ENCODE measurements at places on chromosomes 3 and 15.
A peak's percentile ranks its signal among the peaks of the same experiment; 100 is the strongest.

- DNase-seq = no peak
Measured at GRCh38 chr3:15180042-15180611, 25.9 kb upstream of the CAPN7 start.

- DNase-seq = no peak
Measured at GRCh38 chr3:53555068-53555588, 60.7 kb downstream of the CACNA1D start.

GRCh38 chr3:82462977-82463376, 701.5 kb upstream of the GBE1 start:
- no peak for DNase-seq

DNA sequence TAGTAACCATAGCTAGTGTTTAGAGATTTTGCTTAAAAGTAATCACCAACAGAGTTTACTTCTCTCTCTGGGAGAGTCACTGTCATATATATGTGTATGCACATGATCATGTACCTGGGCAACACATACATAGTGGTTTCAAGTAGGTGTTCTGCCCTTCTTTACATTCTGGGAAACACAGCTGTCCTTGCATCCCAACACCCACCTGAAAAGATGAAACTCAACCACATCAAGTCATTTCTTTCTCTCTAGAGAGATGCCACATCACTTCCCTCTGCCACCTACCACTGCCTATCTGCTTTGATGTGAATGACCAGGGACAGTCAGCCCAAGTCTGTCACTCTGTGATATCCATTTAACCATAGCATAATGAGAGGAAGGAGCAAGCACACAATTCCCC, 155.8 kb upstream of the GADL1 start:
- DNase-seq = no peak

- no peak for DNase-seq
Measured at GRCh38 chr3:72182206-72182605, 397.3 kb upstream of the PROK2 start.

DNA sequence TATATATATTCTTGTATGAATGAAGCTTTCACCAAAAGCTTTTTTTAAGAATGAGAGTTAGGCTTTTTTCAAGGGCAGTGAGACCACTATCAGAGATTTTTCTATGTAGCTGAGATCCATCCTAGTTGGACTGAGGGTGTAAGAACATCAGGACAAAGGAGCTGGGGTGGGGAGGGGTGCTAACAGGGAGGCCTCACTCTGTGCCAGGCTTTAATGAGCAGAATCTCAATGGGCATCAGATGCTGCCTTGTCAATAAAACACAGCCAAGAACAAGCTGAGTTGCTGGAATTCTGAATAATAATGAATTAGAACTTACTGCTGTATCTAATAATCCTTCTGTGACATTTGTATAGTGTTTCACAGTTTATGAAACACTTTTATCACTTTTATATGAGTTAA, 41.4 kb upstream of the USP3 start:
- DNase-seq = no peak

- no peak for DNase-seq
Measured at GRCh38 chr3:69116897-69117296, 5.5 kb downstream of the LMOD3 start.

GRCh38 chr15:69713726-69714559, 261.3 kb downstream of the RPLP1 start:
- DNase-seq = no peak

- no peak for DNase-seq
Measured at GRCh38 chr3:66957367-66957766, 40.7 kb upstream of the KBTBD8 start.

- no peak for DNase-seq
Measured at GRCh38 chr3:147215660-147216059, 190.7 kb downstream of the ZIC4 start.

DNA sequence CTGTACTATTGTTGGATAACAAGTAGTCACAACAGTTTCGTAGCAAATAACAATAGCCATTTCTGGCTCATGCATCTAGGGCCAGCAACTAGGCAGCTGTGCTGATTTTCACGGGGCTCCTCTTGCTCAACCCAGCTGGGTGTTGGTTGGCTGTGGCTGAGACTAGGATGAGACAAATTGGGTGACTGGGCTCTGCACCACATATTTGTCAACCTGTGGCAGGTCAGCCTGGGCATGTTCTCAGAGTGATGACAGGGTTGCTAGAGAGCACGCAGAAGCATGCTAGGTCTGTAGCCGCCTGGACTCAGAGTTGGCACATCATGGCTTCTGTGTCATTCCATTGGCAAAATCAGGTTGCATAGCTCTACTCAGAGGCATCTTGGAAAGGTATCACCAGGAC, 175.9 kb downstream of the OTOL1 start:
- DNase-seq = no peak

DNA sequence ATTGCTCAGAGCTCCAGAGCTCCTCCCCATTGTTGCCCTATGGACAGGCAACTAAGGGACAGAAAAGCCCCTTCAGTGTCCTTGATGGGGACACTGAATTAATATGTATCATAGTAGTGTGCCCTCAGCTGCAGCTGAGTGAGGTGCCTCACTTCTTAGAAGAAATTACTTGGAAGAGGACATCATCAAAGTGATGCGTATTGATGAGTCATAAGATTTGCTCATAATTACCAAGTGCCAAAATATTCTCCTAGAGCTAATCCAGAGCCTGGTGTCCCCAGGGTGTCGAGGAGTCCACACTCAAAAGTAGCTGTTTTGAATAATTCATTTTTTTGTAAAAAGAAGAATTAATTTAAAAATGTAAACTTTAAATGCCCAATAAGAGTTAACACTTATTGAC, 200.7 kb upstream of the SEMA6D start:
- no peak for DNase-seq

GRCh38 chr15:77187751-77188464, 117.0 kb upstream of the TSPAN3 start:
- no peak for DNase-seq

GRCh38 chr3:180142041-180142440, 105.3 kb upstream of the PEX5L start:
- no peak for DNase-seq

DNA sequence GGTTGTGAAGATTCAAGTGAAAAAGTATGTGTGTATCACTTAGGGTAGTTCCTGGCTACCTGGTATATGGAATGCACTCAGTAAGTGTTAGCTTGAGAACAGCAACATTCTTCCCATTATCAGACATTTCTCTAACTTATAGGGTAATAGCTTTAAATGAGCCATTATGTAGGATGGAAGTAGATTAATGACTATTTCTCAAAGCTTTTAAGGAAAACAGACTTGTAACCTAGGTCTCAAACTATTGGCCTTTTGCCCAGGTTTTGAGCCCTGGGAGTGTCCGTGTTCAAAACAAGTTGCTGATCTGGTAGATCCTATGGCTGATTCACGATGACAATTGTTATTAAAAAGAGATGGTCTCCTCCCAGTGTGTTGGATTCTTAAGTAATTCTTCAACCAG, 129.1 kb upstream of the UMPS start:
- DNase-seq = no peak

DNA sequence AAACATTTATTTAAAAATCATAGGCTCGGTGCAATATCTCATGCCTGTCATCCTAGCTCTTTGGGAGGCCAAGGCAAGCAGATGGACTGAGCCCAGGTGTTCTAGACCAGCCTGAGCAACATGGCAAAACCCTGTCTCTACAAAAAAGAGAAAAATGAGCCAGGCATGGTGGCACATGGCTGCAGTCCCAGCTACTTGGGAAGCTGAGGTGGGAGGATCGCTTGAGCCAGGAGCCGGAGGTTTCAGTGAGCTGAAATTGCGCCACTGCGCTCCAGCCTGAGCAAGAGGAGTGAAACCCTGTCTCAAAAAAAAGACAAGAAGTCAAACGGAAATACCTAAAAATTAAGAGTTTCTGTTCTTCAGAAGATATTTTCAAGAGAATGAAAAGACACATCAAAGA, 122.3 kb downstream of the RSL24D1 start:
- no peak for DNase-seq

DNA sequence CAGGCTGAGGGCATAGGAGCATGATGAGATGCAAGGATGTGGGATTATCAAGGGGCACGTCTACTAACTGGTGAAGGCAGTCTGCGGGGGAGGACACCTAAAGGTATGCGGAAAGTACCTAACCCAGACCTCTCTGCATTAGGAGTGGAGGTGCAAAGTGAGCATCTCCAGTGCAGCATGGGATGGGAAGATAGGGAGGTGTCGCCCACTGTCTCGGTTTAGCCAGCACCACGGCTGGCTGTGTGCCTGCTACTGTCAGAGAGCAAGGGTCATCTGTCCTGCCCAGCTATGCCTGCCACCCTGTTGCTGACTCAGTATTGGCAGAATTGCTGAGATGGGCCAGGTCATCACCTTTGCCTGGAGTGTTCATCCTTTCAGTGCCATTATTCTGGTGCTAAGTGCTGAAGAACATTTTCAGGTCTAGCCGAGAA, 40.1 kb downstream of the OXNAD1 start:
- no peak for DNase-seq

GRCh38 chr3:74210739-74211138, 403.7 kb downstream of the CNTN3 start:
- DNase-seq = no peak

GRCh38 chr15:74036271-74037170, 42.0 kb downstream of the PML start:
- DNase-seq = peak; percentile 71

GRCh38 chr15:28993720-28994053, 107.9 kb downstream of the APBA2 start:
- DNase-seq = no peak

GRCh38 chr3:81443457-81443782, 318.0 kb downstream of the GBE1 start:
- DNase-seq = no peak

GRCh38 chr3:45884368-45885201, 1.8 kb upstream of the CCR9 start:
- DNase-seq = no peak

GRCh38 chr15:91866971-91867372, 13.5 kb downstream of the SLCO3A1 start:
- no peak for DNase-seq

DNA sequence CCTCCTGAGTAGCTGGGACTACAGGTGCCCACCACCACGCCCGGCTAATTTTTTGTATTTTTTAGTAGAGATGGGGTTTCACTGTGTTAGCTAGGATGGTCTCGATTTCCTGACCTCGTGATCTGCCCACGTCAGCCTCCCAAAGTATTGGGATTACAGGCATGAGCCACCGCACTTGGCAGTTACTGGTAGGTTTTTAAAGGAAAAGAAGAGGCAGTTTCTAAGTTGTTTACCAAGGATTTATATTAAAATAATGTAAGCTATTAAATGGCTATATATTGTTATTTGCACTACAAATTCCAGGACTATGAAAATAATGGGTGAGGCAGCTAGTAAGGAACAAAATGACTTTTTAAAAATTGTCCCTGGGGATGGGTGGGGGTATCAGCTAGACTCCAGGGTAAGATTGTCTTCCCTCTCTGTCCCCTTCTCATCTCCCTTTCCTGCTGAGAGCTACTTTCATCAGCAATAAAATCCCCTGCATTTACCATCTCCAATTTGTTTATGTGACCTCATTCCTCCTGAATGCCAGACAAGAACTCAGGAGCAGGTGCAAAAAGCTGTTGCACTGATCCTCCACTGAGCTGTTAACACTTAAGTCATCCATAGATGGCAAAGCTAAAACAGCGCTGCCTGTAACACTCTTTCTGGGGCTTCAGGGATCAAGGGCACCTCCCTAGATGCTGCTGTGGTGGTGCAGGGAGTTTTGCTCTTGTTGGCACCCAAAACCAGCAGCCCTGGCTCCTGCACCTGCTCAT, 165.2 kb downstream of the ZPLD1 start:
- no peak for DNase-seq

- DNase-seq = no peak
Measured at GRCh38 chr3:139127101-139127500, 82.4 kb upstream of the PRR23C start.

GRCh38 chr15:71167445-71168165, 52.3 kb downstream of the THSD4 start:
- DNase-seq = no peak

- DNase-seq = no peak
Measured at GRCh38 chr15:28868744-28869345, 16.9 kb upstream of the APBA2 start.

DNA sequence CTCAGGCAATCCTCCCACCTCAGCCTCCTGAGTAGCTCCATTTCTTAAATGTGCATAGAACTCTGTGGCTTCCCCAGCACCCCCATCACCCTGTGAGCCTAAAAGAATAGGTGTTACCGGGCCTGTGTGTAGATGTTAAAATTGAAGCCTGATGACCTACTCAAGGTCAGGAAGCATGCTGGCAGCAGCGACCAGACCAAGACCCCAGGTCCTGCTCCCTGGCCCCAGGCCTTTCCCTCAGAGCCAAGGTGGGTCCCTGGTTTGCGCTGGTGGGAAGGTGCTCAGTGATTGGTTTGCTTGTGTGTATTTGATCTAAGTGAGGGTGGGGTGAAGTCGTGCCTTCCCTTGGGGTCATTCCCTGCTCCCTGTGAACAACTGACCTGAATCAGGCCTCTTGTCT, 18.4 kb upstream of the CRABP1 start:
- no peak for DNase-seq

DNA sequence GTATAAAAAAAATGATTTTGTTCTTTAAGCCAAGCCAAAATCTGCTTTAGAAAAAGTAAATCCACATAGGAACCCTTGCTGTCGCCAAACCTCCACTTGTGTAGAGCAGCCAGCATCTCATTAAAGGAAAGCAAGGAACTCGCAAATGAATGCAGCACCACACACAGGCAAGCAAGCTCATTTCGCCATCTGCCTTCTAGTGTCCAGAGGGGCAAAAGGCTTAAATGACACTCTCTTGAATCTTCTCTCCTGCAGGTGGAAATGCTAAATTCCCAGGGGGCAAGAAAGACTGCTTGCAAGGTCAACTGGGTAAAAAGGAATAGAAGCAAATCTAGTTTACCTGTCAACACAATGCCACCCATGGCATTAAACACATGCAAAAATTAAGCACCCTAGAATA, 2.4 kb downstream of the MB21D2 start:
- no peak for DNase-seq

GRCh38 chr3:152350776-152351175, 82.0 kb downstream of the MBNL1 start:
- no peak for DNase-seq

GRCh38 chr3:61681636-61682035, 120.3 kb downstream of the PTPRG start:
- DNase-seq = no peak

DNA sequence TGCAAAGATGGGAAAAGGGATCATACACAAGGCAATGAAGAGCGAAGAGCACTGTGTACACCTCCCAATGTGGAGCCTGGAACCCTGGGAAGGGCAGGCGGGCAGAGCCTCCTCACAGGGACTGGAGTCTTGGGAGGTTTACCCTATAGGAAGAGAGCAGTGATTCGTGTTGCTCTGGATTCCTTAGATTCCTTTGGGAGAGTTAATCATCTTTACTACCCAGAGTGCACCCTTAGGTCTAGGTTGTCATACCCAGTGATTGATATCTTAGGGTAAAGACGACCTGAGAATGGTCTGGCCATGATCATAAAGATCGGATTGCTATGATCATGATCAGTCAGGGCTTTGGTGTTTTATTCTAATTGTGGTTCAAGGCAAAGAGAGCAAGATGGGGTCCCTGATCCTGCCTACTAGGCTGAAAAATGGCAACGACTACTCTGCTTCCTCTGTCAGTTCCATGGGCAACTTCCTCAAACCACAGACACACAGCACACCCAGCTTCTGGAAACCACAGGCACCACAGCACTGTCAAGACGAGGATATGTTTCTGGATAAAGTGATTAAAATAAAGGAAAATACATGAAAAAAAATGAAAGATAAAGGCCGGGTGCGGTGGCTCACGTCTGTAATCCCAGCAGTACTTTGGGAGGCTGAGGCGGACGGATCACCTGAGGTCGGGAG, 20.4 kb upstream of the MAP6D1 start:
- no peak for DNase-seq

GRCh38 chr15:59303633-59304032, 69.0 kb downstream of the MYO1E start:
- no peak for DNase-seq

Data from iPS DF 19.7 (cell line).